RWPE1 (cell line): ENCODE measurements at places on chromosomes 4 and X.

GRCh38 chr4:121073004-121073435 is 685 bp upstream of the NDNF start:
- no peak for DNase-seq

DNA sequence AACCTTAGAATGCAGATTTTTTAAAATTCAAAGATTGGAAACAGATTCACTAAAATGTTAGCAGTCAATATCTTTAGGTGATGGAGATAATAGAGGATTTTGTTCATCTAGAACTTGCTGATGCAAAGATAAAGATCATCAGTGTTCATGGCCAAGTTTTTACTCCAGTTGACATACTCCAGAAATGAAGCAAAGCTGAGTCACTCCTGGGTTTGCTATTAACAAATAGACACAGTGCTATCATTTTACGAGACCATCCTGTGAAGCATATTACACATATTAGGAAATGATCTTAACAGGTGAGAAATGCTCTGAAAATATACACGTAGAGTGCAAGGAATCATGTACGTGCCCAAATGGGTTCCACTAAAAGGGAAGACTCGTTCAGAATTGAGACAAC is 170.6 kb upstream of the FAM9B start:
- no peak for DNase-seq

DNA sequence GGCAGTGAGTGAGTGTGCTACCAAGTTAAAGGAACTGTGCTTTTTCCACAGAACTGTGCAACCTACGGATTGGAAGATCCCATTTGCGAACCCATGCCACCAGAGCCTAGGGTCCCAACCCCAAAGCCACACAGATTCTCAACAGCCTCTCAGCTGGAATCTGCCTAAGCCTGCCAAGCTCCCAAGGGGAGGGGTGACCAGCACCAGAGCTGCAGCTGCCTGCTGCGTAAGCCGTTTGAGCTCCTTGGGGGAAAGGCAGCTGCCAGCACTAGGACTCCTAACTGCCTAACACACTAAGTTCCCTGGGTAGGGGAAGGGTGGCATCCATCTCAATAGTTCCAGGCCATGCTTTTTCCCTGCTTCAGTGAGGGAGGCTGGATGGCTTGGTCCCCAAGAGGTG is 738.1 kb upstream of the PRKX start:
- no peak for DNase-seq

- DNase-seq = no peak
These were observed 402.2 kb downstream of the MID1IP1 start for GRCh38 chrX:39203427-39203826.

DNA sequence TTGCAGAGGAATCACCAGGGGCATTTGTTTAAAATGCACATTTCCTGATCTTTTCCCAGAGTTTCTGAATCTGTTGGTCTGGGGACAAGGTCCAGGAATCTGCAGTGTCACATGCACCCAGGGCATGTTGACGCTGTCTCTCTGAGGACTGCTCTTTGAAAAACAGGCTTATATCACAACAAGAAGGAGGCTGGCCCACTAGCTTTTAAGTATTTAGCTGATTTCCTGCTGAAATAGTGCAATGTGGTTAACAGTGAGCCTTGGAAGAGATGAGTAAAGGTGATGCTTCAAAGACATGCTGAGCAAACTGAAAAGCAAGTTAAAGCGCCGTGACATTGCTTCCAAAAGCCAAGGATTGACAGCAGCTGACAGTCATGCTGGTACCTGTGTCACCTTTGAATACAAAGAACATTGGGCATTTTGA is 18.6 kb upstream of the SEPSECS start:
- no peak for DNase-seq

DNA sequence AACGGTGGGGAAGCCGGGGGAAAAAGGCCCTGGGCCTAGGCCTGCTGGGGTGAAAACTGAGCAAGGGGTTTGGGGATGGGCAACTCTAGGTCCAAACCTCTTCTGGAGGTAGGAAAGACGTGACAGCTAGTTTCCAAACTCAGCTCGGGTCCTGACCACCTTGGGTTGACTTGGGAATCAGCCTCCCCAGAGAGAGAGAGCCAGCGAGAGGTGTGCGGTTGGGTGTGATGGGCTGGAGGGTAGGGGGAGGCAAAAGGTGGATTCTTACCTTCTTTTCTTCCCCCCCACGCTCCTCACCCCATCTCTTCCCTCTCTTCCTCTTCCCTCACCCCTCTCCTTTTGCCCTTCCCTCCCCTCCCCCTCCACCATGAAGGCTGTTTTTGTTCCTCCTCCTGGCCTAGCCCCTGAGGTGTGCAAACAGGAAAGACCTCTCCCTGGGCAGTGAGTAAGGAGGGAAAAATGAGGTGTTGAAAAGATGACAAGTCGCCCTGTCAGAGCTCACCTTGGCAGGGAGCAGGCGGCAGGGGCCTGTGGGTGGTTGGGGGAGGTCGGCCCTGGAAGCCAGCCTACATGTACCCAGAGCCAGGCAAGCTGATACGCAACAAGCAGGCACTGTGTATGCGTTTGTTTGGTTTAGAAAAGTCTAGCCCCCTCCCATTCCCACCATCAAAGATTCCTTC is 14.8 kb downstream of the PJA1 start:
- peak; percentile 77 for DNase-seq

DNA sequence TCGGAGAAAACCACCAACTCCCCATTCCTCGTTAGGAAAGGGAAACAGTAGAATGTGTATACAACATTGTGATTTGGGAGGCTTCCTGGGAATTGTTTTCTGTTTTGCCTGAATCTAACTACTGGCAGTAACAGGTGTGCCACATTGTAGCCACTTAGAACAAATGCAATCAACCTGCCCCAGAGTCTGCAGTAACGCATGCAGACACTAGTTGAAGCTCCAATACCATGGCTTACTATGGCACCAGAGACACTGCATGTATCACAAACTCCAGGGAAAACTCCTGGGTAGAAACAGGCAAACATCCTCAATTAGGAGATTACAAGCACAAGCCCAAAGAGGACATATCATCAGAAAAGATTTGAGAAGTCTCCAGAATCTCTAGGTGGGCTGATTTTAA is 154.2 kb upstream of the NEIL3 start:
- no peak for DNase-seq

- no peak for DNase-seq
These were observed 693 bp downstream of the ATP10D start for GRCh38 chr4:47485768-47486167.
